ENCODE measurements at places on chromosomes 2 and 18.
A peak's percentile ranks its signal among the peaks of the same experiment; 100 is the strongest.

GRCh38 chr2:129728035-129728972, 251.2 kb upstream of the RAB6C start:
- DNase-seq, result no peak

DNA sequence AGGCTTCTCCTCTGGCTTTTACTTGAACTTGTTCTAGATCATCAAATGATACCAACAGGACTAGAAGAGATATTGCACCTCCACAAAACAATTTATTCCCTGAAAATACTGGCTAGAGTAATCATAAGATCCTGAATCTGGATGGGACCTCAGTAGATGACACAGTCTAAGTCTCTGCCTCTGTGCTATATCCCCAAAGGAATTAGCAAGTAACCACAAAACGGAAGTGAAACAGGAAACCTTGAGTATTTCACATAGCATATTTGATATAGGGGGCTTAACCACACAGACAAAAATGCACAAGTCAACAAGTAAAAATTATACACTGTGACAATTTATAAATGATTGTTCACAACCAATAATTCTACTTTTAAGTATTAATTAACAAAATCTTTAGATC, 456.9 kb upstream of the TNP1 start:
- no peak for DNase-seq

GRCh38 chr2:161415987-161416707, at the start of gene TBR1:
Gene TBR1, plus strand, starts transcription at chr2:161416297. Its CDS starts 114 bp downstream, at chr2:161416411.
- peak; percentile 51 for DNase-seq

DNA sequence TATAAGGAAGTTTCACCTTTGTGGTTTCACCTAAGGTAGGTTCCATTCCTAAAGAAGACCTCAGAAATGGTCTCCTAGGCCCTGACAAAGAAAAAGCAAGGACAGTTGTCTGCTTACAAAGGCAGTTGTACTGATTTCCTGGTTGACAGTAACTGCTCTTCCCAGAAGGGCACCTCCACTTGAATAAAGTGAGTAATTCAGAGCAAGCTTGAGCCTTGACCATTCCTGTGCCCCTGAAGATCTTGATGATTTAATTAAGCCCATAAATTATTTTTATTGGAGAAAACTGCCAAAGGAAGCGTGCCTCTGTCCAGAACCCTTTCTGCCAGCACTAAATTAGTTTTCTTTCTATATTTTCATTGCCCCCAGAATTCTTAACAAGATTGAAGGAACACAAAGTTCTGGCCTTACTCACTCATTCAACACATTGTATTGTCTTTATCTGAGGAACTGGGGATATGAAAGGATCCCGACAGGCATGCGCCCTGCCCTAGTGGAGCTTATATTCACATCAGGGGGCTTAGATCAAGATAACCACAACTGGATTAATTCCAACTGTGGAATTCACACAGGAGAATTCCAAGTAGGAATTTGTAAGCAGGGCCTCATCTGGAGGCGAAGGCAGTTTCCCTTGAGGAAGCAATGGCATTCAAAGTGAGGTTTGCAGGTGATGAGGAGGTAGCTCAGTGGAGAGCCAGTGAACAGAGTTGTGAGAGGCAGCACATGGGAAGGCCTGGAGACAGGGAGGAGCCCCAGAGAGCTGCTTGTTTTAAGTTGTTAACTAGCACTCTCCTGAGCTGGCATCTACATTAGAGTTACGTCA, 21.2 kb downstream of the PTRHD1 start:
- DNase-seq, result no peak

GRCh38 chr2:152766928-152767327, 48.5 kb downstream of the ARL6IP6 start:
- DNase-seq, result no peak

GRCh38 chr2:104638190-104638858, 215.6 kb upstream of the POU3F3 start:
- no peak for DNase-seq

- no peak for DNase-seq
These were observed 167.5 kb downstream of the MCFD2 start for GRCh38 chr2:46748121-46748520.

- no peak for DNase-seq
These were observed 84.8 kb downstream of the SH3RF3 start for GRCh38 chr2:109213646-109214433.

DNA sequence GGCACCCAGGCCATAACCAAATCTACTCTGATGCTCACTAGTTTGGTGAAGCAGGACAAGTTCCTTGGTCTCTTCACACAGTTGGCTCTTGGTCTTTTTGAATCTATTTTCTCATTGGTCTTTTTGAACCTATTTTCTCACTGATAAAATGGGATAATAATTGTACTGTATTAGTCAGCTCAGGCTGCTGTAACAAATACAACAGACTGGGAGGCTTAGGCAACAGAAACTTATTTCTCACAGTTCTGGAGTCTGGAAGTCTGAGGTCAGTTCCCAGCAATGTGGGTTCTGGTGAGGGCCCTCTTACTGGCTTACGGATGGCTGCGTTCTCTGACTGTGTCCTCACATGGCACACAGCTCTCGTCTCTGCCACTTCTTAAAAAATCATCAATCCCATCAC, 63.5 kb downstream of the C1D start:
- no peak for DNase-seq

DNA sequence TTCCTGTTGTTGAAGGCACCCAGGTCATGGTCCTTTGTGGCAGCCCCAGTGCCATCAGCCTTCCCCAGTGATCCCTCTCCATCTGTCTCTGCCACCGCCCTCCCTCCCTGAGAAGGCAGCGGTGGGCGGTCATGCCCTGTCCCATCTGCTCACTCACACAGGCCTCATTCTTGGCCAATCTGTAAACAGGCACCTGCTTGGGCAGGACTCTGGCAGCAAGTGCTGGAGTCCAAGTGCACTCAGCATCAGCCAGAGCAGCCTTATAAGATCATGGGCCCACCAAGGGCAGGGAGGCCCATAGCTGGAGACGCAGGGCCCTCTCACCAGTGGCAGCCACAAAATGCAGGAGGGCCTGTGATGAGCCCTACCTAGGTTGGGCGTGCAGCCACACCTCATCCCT, 140.9 kb downstream of the TWIST2 start:
- DNase-seq, result no peak

DNA sequence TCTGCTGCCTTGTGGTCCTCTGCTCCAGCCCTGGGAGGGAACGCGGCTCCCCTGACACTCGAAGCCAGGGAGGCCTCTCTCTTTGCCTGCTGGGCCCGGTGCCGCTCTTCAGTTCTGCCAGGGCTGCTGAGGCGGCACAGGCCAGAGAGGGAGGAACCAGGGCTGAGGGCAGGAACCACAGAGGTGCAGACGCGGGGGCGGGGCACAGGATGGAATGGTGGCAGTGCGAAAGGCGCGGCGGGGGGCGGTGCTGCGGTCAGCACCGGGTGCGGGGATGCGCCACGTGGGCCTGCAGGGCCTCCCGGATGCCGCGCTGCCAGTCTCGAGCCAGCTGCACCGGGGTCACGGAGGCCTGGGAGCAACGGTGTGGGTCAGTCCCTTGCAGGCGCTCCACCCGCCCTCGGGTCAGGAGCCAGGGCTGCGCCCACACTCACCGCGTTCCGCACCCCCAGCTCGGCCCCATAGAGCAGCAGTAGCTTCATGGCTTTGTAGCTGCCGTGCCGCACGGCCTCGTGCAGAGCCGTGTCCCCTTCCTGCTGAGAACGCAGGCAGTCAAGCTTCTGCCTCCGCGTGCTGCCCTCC, 4.4 kb downstream of the ANKRD23 start:
- no peak for DNase-seq
